ENCODE measurements at places on chromosomes 11 and 22. TPM values are rescaled to one million over a fixed set of nuclear protein-coding genes. Genes with fewer than 3 reads are reported as not detected.

DNA sequence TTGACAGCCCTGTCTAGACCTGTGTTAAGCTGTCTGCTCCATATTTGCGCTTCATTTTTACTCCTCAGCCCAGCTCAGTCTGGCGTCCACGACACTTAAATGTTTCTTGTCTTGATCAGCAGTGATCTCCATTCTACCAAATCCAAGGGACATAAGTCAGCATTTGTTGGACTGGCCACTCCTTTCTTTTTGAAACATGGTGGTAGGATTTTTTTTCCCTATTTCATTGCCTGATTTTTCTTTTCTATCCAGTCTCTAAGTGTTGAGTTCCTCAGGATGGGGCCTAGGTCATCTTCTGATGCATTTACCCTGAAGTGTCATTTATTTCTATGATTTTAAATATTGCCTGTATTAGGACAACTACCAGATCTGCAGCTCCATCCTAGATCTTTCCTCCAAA, 873 bp downstream of the NCAPH2 start:
- DNase-seq: no peak

- DNase-seq: no peak
Measured at GRCh38 chr22:37343348-37343747, 61.0 kb downstream of the CYTH4 start.

RIBC2 gene
- not detected for total RNA-seq

- DNase-seq: no peak
Measured at GRCh38 chr22:30969532-30970355, 679 bp downstream of the TUG1 start.

CHST1 gene
- 3.2 TPM for total RNA-seq
